ENCODE measurements at places on chromosomes 6 and 20.

DNA sequence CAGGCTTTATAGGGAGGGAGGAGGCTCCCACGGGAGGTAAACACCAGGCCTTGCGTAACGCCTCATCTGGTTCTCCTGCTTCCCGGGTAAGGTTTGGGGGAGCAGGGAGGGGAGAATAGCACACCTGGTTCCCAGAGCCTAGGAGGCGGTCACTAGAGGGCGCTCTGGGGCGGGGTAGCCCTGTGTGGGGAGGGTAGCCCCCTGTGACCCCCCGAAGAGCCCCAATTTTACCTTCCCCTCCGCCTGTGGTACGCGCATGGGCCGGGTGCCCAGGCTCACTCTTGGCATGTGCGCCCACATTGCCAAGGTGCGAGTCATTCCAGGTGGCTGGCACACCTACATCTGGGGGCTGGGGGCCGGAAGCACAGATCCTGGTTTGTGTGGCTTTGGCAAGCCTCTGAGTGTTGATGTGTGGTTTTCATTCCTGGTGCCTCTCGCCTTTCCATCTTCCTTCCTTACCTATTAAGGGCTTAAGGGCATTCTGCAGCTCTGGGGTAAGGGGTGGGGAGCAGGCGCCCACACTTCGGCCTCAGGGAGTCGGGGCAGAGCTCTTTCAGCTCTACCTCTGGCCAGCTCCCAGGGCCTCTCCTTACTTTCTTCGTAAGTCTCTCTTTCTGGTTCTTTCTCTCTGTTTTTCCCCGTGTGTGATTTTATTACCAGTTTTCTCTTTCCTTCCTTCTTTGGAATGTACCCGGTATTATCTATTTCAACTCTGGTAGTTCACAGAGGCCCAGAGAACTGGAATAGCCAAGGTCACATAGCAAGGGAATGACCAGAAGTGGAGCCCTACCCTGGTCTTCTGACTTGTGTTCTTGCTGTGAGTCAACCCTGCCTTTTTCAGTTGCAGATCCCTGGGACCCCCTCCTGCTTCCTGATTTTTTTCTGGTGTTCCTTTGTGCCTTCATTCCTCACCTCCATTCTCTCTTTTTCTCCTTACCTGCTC is 492 bp upstream of the RNF39 start:
- DNase-seq = no peak

- no peak for DNase-seq
Measured at GRCh38 chr20:17768271-17768670, 68.5 kb downstream of the BANF2 start.

- DNase-seq = peak; percentile 95
Measured at GRCh38 chr6:36314221-36315014, 22.3 kb downstream of the BNIP5 start.

DNA sequence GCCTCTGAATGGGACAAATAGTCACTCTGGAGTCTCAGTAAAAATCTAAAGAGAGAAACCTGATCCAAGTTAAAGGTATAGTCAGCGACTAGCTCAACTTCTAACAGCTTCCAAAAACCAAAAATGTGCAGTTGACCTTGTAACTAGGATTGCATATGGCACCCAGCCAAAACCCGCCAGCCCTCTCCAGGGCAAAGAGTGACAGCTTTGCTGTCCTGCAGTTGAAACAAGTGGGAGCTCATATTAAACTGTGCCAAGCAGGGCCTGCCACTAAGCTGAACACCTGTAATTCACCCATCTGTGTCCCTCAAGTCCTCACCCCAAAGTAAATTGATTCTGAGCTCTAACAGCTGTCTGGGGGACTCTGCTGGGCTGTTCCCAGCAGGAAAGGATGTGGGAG is 695.3 kb downstream of the MAFB start:
- no peak for DNase-seq

- no peak for DNase-seq
Measured at GRCh38 chr6:25930532-25931410, at the start of gene SLC17A2. Gene SLC17A2, minus strand, starts transcription at chr6:25930691. Its CDS starts 4,895 bp downstream, at chr6:25925796.

DNA sequence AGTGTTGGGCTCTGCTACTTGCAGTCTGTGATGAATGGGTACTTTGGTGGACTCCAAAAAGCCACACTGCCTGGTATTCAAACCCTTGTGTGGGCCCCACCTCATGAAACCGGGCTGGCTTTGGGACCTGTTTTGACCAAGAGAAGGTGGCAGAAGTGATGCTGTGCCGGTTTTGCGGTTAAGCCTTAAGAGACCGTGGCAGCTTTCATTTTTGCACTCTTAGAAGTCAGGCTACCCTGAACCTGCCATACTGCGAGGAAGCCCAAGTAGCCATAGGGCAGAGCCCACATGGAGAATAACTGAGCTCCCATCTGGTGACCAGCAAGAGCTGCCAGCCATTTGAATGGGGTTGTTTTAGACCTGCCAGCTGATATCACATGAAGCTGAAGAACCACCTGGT is 10.2 kb downstream of the SULF2 start:
- no peak for DNase-seq

GRCh38 chr20:46701556-46701955 is 7.9 kb upstream of the SLC2A10 start:
- DNase-seq = no peak

GRCh38 chr6:152671171-152671570 is 26.5 kb upstream of the MYCT1 start:
- DNase-seq = no peak

DNA sequence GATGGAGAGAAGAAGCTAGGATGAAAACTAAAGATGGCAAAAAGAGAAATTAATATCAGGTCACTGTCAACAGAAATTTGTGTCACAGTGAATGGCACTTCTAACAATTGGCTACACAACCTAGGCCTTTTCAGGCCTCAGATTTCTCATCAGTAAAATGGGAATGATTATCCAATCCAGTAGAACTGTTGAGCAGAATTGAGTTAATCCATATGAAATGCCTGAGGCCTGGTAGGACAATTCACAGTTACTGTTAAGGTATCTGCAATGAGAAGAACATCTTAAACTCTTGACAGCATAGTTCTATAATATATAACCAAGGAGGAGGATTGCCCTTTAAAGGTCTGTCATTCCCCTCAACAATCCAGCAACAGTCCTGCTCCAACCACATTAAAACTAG is 217.9 kb upstream of the ZNF217 start:
- no peak for DNase-seq

DNA sequence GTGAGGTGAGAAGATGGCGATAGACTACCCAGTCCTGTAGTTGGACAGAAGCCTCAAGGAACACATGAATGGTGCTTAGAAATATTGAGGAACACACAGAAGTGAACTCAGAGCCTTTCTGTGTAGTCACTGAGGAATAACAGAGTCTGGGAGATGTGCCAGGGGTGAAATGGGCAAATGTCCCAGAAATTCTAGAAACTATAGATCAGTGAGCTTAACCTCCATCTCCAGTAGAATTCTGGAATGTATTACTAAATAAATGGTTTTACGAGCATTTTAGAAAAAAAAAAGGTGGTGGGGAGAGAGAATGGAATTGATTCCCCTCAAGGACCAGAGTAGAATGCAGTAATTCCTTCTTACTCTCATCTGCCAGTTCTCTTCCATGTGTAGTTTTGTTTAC is 380.0 kb downstream of the LMBRD1 start:
- no peak for DNase-seq

DNA sequence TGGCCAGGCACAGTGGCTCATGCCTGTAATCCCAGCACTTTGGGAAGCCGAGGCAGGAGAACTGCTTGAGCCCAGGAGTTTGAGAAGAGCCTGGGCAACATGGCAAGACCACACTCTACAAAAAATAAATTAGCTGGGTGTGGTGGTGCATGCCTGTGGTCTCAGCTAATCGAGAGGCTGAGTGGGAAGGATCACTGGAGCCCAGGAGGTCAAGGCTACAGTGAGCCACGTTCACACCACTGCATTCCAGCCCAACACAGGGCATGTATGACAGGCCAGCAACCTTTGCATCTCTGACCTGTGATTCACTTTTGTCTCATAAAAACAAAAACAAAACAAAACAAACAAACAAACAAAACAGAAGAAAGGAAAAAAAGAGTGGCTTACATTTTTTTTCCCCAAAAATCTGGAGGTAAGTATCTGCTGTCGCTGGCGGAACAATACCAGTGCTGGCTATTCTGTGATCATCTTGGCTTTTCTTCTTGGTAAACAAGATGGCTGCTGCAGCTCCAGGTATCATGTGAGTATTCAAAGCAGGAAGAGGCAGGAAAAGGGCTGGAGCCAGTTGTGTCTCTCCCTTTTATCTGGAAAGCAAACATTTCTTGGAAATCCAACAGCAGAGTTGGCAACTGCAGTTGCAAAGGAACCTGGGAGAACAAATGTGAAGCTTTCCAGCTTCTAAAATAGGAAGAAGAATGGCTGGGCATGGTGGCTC is 40.4 kb upstream of the ZMYND8 start:
- no peak for DNase-seq
